ENCODE measurements at places on chromosomes 5 and 9.

DNA sequence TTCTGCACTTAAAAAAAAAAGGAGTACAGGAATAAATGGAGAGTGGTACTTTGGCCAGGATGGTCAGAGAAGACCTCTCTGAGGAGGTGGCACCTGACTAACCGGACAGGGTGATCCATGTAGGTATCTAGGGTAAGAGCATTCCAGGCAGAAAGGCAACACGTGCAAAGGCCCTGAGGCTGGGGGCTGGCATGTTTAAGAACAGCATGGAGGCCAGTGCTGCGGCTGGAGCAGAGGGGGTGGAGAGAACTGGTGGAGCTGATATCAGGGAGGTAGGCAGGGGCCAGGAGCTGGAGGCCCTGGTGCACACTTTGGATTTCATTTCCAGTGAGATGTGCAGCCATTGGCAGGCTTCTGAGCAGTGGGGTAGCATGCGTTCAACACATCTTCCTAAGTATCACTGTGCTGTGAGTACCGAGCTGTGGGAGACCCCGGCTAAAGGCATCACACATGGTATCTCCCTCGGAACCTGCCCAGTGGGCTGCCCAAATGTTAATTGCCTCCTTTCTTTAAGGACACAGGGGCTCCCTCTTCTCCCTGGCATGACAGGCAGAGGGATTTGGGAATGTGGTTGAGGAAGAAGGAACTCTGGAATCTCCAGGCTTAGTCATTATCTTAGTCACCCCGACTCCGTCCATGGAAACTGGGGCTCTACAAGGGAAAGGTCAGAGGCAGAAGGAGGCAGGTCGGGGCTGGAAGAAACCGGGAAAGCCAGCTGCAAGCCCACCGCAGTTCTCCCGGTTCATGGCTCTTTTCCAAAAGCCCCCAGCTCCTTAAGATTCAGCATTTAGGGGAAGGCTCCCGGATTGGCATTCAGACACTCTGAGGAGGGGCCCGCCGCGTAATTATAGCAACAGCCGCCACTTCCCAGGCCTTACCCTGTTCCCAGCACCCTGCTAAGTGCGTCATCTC, 18.6 kb downstream of the SLC6A7 start:
- no peak for DNase-seq

GRCh38 chr5:127410959-127411358, 106.5 kb upstream of the PRRC1 start:
- DNase-seq: no peak

DNA sequence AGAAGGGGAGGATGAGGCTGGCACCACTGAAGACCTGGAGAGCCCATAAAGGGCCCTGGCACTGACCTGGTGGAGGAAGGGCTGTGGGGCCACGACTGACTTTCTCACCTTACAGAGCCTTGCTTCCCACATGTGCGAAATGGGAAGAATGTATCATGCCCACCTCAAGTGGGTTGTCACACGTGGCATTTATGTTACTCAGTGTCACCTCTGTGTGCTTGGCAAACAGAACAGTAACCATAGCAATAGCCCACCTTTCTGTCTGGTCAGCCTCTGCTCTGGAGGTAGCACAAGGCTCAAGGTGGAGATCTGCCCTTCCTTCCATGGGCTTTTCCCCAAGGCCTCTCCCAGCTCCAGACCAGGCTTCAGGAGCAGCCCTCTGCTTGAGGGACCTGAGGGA, 16.7 kb downstream of the TCF7 start:
- no peak for DNase-seq

GRCh38 chr5:158304607-158305006, 445.7 kb upstream of the CLINT1 start:
- no peak for DNase-seq

DNA sequence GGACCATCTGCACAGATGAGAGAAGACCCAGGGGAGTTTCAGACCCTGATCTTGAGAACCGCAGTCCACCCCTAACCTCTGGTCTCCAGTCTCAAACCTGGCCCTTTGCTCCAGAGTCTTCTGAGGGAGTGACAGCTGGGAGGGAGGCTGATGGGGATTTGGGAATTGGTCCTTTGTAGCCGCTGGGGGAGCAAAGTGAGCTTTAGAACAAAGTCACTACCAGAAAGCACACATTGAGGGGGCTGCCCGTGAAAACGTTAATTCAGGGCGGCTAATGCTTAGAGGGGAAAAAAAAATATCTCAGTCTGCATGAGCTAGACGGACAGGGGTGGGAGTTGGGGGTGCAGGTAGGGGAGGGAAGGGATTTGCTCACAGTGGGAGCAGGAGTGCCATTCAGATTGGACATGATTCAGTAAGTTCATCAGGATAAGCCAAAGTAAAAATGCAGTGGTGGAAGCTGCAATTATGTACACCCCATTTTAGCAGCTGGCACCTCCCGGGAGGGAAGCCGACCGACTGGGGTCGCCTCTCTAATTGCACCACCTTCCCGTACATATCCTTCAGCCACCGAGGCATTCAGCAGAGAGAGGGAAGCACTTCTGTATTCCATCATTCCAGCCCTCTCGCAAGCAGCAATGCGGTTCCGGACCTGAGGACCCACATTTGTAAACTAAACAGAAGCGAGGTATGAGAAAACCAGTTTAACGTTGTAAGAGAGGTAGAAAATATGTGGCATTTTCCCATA, 123.4 kb upstream of the RETREG1 start:
- no peak for DNase-seq

DNA sequence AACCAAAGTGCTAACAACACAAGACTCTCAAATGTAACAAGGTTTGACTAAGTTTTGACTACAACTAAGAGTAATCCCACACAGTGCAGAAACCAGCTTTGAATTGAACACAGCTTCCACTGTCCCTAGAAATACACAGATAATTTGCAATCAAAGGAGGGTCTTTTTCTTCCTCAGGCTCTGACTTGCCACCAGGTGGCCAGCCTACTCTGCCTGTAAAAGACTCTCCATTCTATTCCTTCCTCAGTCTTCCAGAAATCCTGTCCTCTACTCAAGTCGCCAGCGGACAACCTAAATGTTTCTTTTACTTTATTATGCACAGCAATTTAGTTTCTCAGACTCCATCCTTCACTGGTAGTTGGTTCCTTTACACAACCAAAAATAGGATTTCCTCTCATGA, 32.2 kb upstream of the MCTP1 start:
- no peak for DNase-seq

DNA sequence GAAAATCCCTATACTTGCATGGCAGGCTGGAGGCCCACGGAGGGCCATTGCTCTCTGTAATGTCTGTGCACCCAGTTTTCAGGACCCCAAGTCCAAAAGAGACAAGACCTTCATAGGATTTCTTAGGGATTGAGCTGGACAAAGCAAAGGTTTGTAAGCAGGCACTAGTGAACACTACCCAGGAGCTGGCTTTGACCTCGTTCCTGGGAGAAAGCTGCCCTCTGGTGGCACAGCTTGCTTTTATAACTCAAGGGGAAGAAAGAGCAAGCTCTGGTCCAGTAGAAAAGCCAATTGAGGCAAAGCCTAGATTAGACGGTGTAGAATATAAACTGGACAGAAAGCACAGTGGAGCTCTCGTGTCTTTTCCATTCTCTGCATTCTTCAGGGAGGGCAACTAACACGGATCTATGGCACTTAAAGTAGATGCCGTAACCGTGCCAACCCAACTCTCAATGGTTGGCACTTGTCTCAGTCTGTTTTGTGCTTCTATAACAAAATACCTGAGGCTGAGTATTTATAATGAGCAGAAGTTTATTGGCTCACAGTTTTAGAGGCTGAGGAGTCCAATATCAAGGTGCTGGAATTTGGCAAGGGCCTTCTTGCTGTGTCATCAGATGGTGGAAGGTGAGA, 7.9 kb downstream of the GABRP start:
- DNase-seq: peak; percentile 68

DNA sequence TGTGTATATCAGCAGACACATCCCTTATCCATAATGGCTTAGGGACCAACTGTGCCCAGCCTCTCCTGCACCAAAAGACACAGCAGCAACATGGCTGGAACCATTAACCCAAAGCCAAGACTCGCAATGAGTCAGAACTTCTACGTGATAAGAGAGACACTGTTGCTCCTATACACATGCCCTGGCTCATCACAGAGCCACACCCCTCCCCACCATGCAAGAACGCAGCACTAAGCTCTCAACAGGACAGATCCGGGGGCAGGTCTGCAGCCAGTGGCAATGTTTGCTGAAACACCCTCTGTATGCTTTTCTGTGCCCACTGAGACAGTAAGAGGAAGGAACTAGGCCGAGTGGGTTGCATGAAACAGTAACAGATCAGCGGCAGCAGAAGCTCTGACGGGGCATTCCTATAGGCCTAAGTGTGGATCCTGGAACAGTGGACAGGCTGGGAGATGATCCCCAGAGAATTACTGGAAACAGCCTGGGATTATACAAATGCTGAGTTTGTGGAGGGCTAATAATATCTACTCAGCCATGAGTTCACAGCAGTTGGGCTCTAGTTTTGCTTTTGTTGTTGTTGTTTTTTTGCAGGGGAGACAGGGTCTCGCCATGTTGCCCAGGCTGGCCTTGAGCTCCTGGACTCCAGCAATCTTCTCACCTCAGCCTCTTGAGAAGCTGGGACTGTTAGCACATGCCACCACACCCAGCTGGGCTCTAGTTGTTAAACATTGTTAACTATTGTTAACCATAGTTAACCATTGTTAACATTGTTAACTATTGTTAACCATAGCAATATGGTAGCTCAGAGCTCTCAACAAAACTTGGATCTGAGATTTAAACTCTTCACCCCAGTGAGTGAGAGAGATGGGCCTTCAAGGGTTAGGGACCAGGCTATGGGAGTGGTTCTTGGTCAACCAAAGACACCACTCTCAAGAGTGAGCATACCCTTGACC, 41.0 kb downstream of the B4GALT1 start:
- DNase-seq: no peak

DNA sequence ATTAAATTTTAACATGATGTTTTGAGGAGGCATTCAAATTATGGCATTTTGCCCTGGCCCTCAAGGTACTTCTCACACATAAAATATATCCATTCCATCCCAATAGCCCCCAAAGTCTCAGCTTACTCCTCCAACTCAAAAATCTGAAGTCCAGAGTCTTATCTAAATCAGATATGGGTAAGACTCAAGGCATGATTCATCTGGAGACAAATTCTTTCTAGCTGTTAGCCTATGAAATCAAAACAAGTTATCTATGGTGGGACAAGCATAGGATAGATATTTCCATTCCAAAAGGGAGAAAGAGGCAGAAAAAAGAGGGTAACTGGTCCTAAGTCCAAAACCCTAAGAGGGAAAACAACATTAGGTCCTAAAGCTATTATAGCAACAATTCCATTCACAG, 408.4 kb downstream of the ZNF608 start:
- no peak for DNase-seq

DNA sequence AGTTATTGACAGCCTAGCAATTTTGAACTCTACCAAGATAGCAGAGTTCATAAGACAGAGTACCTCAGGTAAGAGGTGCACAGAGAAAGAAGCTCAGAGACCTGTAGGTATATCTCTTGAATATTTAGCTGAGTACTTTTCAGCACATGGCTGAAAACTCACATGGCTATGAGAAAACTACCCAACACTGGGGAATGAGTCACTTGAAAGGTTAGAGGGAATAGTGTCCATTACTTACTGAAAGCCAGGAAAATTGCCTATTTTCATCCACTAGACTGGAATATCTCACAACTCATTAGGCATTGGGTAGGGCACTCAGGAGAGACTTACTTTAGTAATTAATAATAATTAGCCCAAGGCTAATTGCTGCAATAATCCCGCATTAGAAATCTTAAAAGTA, 8.3 kb downstream of the TSLP start:
- no peak for DNase-seq

GRCh38 chr5:53974021-53974420, 336.4 kb downstream of the ARL15 start:
- DNase-seq: no peak

DNA sequence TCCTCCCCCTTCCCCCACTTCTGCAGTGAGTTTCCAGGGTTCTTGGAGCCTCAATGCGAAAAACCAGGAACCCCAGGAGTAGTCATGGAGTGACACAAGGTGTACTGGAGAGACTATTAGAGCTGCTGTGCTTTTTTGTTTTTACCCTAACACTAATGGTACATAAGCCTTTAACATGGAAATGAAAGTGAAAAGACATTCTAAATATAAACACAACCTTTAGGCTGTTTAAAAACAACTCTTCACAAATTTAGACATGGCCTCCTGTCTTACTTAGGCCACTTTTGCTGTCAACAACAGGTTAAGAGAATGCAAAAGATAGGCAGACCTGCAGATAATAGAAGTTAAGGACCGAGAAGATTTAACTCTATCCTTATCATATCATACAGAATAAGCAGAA, 232.2 kb downstream of the DENND1A start:
- DNase-seq: no peak

GRCh38 chr5:172919525-172920446, 39.4 kb upstream of the RPL26L1 start:
- no peak for DNase-seq

DNA sequence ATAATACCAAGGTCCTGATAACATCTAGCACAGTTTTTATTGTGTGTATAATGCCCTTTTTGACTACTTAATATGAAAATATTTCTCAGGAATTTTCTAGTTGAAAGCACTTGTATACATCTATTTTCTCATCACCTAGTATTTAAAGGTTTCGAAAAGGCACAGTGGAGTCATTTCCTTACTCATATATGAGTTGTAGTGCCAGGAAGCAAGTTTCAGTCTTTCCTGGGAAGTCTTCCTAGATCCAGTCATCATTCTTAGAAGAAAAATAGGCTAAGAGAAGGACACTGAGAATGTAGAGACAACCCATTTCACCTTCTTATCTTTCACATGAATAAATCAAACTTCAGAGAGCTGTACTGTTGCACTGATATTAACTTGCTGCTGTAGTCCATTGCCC, 70.2 kb downstream of the SLC25A46 start:
- DNase-seq: no peak

- DNase-seq: no peak
These were observed 208.3 kb downstream of the MCTP1 start for GRCh38 chr5:95076395-95077185.

- peak; percentile 20 for DNase-seq
These were observed 25.9 kb downstream of the ROPN1L start for GRCh38 chr5:10467281-10468198.

DNA sequence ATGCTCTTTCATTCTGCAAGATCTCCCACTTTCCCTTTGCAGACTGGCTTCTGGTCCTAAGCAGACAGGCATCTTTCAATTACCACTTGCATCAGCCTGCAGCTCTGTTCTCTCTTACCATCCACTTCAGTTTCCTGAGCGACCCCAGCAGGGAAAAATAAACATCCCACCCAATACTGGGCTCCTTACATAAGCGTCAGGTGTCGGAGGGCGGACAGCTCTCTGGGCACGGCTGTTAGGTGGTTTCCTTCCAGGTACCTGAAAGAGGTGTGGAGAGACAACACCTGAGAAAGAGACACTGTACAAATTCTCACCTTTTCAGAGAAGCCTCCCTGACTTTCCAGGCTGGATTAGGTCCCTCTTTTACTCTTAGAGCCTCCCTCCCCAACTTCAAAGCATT, 145.1 kb upstream of the PANK3 start:
- no peak for DNase-seq

Measured in nephron progenitor cell (in vitro differentiated cells).